ENCODE measurements at places on chromosomes 6 and 20.
A peak's percentile ranks its signal among the peaks of the same experiment; 100 is the strongest.

- no peak for DNase-seq
These were observed 12.0 kb downstream of the KCNK5 start for GRCh38 chr6:39217177-39217864.

DNA sequence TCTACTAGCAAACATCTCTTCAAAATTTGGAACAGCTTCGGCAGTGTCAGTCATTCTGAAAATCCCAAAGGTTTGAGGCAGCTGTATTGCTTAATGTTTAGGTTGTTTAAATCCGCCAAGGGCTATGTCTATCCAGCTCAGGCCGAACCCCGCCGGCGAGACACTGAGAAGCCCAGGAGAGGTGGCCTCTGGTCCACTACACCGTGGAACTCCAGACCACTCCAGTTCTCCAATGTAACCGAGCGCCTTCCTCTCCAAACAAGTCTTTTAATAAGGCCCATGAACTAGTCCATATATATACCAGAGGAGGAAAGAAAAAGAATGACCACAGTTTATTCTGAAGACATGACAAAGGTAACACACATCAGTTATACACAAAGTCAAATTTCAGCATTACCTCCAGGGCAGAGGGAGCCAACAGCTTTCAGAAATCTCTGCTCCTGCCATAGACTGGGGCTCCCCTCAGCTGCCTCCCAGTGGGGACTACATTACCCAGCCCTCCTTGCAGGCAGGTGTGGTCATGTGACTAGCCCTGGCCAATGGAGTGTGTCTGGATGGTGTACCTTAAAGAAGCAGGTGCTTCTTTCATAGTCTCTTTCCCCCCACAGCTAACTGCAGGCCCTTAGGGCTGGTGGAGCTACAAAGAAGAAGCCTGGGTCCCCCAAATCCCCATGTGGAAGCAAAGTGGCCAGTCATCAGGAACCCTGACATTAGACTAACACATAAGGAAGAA is at the start of gene RAMACL:
Gene RAMACL (minus strand): TSS at position 255 of the 733 bp plus-strand sequence. CDS start 201 bp downstream, at position 54.
- peak; percentile 26 for DNase-seq

- no peak for DNase-seq
These were observed 71.7 kb downstream of the ADGRG6 start for GRCh38 chr6:142373268-142374090.

GRCh38 chr6:102417368-102417998 is 1024.0 kb downstream of the GRIK2 start:
- no peak for DNase-seq

DNA sequence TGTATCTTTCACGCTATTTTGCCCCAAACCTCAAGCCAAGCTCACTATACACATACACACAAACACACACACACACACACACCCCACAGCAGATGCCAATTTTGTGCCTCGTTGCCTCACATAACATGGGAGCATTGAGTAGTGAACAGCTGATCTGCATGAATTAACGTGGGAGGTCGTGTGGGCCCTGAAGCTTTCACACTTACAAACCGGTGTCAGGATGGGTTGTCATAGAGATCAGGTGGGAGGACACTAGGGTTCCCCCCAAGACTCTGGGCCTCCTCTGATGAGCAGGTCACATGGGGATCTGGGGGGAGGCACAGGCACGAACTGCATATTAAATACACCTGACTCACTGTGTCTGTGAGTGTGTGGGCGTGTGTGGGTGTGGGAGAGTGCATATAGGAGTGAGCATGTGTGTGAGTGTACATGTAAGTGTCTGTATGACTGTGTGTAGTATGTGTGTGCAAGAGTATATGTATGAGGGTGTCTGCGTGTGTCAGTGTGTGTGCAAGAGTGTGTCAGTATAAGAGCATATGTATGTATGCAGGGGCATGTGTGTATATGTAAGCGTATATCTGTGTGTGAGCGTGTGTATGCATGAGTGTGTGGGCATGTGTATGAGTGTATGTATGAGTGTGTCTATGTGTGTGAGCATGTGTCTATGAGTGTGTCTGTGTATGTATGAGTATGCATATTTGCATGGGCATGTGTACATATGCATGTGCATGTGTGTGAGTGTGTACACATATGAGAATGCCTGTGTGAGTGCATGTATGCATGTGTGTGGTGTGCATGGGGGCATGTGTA is 370.4 kb downstream of the PREX1 start:
- no peak for DNase-seq

DNA sequence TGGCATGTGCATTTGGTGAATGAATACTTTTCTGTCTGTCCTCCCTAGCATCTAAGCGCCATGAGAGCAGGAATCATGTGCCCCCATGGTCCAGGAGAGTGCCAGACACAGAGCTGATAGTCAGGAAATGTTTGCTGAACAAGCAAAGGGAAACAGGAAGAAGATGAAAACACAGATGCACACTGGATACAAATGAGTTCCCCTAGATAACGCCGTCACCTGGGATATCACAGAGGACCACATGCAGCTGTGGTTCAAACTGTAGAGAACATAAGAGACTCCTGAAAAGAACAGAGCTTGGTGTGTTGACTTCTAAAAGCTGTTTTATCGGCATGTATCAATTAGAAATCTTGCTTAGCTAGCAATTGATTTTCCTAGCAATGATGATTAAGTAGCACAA is 293.7 kb downstream of the BTBD3 start:
- no peak for DNase-seq

DNA sequence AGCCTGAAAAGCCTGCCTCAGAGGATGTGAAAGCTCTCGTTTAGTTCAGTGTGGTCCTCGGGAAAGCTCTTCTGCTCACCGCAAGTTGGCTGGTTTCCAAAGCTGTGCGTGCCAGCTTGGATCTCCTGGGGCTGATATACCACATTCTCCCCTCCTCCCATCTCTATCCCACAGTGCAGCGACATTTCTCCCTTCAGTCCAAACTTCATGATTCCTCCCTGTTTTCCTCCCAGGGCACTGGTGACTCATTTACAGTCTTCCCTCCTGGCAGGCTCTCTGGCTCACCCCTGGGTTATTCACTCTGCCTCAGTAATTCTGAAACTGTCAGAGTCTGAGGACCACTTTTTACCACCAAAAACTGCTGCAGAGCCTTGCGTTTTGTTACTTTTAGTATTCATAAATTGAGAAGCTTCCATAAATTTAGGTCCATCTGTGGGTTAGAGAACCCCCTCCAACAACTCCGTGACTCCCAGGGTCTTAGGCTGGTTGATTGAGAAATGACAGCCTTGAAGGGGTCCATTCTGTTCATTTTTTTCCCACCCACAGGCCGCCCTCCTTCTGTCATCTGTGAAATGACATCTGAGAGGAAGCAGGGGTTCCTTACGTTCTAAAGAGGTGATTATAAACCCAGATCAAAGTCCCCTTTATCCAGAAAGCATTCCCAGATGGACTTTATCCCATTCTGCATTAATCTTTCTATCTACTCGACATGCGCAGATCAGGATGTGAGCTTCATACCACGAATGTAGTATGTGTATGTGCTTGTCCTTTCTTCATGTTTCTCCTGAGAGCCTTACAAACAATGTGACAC is 6.1 kb downstream of the TRIM10 start:
- no peak for DNase-seq

DNA sequence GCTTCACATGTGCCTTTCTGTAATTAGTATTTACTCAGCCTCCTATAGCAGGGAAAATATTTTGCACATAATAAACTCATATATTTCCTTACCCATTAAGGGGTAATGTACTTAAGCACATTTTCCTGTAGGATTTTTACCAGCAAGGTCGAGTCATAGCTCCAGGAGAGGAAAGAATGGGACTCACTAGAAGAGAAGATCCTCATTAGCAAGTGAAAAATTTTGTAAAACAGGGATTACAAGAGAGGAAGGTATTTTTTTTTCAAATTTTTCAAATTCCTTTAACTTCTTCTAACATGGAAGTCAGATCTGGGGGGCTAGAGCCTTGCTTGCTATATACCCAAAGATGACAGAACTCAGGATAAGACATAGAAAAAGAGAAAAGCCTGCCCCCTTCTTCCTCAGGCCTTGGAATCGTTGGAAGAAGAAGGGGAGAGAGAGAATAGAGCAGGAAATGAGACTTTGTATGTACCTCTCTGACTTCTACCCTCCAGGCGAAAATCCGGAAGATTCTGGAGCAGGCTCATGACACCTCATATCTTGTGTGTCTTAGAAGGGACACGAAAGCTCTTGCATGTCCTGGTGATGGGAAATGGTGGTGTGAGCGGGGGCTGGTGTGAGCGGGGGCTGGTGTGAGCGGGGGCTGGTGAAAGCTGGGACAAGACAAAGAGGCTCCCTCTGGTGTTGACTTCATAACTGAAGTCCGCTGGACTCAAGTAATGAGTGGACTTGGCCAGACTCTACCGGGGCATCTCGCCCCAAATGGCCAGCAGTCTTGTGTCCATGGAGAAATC is 256.9 kb upstream of the PLCB4 start:
- DNase-seq: no peak

- DNase-seq: no peak
These were observed 79.8 kb upstream of the SGK1 start for GRCh38 chr6:134397676-134398075.

DNA sequence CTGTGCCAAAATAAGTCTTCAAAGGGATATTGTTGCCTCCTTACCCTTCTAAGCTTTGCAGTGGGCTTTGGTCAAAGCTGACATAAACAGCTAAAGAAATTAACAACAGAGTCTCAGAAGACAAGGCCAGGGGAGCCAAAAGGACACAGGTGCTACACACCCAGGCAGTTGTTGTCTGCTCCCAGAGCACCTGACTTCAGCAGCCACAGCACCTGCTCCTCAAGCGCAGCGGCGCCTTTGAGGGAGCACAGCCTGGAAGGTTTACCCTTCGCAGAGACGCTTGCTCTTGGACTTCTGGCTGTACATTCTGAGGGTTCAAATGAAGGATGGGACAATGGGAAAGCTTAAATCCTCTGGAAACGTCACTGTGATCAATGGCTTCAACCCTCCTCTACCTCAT is 16.6 kb downstream of the B4GALT5 start:
- no peak for DNase-seq

DNA sequence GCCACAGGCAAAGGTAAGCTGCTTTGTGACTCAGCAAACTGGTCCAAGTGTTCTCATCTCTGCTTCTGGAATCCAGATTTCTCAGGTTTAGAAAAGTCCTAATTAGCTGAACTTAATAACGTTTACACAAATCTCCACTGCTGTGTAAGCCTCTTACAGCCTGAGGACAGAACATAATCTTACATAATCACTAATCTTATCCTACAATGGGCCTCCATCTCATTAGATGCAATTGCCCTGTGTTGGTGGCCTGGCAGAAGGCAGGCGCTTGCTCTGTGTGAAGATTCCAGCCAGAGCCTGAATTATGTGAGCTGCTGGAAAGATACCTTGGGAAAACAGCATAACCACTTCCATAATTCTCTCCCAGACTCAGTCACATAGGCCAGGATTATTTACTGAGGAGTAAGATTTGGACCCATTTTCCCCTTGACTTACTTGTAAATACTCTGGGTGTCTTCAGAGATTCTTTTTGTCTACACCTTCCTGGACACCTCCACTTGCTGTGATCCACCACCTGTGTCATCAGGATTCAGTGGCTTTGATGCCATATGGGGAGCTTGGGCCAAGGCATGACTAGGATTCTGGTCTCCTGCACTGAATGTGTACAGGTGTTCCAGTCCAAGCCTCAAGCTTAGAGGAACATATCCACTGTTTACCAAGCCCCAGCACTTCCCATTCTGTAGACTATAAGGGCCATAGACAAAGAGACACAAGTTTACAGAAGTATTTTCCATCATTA is 104.4 kb downstream of the C6orf118 start:
- DNase-seq: no peak

DNA sequence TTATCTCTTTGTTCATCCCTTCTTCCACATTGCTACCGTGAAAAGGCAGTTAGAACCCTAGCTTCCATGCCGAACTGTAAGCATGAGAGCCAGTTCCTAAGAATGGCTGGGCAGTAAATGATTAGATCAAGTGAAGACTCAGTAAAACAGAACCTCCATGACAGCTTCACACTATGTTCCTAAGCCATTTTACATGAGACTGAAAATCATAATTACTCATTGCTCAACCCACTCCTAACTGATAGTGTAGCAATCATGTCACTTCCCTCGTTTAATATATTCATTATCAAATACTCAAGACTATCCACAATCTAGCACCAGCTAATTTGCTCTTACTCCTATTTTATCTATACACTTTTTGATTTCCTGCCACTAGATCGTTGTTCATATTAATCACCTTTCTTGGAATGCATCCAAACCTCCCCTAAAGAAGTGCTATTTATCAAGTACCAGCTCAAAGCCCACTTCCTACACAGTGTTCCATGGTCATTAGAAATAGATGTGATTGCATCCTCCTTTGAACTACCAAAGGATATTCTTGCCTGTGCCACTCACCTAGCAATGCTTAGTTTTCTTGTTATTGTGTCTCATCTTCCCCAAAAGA is 6.0 kb downstream of the TMEM30A start:
- DNase-seq: no peak

DNA sequence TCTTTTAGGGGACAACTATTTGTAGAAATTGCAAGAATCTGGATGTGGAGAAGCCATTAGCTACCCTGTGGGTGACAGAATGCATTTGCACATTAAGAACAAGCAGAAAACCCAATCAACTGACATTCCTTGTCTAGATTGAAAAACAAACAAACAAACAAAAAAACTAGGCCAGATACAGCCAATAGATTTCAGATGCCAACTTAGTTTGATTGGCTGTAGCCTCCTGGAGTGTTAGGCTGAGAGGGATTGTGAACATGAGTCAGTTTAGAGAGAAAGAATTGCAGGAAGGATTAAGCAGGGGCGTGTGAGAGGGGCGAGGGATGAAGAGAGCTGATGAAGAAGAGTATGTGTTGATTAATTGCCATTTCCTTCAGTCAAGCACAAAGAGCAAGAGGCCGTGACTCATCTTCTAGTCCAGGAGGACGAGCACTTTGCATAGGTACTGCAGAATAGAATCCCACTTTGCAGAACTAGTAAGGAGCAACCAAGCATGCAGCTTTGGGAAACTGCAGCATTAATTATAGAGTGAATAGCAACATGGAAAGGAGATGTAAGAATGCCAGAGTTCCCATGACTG is 188.0 kb upstream of the RAB32 start:
- no peak for DNase-seq

DNA sequence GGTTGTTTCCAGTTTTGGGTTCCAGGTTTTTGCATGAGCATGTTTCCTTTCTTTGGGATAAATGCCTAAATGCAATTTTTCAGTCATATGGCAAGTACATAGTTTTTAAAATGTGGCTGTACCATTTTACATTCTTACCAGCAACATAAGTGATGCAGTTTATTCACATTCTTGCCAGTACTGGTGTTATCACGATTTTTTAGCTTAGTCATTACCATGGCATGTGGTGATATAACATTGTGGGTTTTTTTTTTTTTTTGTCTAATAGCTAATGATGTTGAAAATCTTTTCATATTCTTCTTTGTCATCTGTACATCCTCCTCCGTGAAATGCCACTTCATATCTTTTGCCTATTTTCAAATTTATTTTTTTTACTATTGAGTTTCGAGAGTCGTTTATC is 2.9 kb upstream of the TDRD6 start:
- DNase-seq: no peak
